HEK293T (cell line): ENCODE measurements at places on chromosomes 2 and 18.
A peak's percentile ranks its signal among the peaks of the same experiment; 100 is the strongest.

- no peak for DNase-seq
These were observed 81.8 kb upstream of the SERTAD2 start for GRCh38 chr2:64735504-64735903.

- DNase-seq = no peak
These were observed 41.4 kb downstream of the PDIA6 start for GRCh38 chr2:10770956-10771750.

- DNase-seq = peak; percentile 20
These were observed 2.0 kb downstream of the GIGYF2 start for GRCh38 chr2:232699110-232699509.

DNA sequence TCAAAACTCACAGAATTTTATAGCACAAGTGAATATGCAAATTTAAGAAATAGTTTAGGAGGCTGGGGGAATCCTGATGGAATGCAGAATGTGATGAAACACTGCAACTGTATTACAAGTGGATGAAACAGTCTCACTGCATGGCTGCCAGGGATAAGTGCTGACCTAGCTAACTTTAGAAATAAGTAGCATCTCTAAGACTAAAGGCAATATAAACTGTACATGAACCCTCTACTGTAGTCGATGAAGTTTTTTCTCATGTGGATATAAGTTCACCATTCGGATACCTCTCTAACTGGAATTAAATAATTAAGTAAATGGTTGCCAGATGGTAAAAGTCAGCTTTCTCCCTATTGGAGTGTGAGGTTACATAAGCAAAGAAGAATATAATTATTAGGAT, 777.8 kb upstream of the RAB6C start:
- no peak for DNase-seq

DNA sequence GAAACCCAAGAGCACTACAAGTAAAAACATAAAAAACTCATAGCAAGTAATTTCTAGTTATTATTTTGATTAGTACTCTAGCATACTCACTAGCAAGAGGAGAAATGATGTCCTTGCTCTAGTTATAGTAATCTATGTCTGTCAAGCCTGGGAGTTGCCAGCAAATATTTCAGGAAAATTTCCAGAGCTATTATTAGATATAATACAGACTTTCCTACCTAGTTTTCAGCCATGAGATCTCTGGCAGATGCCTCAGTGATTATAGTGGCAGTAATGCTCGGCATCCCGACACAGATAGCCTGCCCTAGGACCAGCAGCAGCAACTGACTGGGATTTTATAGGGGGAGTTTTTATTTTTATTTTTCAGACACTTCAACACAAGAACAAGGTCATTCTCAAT, 224.4 kb downstream of the ZNF385B start:
- DNase-seq = no peak
